ENCODE measurements at places on chromosomes 3 and 15.

GRCh38 chr3:27454914-27455313 is 29.3 kb downstream of the SLC4A7 start:
- DNase-seq = no peak

DNA sequence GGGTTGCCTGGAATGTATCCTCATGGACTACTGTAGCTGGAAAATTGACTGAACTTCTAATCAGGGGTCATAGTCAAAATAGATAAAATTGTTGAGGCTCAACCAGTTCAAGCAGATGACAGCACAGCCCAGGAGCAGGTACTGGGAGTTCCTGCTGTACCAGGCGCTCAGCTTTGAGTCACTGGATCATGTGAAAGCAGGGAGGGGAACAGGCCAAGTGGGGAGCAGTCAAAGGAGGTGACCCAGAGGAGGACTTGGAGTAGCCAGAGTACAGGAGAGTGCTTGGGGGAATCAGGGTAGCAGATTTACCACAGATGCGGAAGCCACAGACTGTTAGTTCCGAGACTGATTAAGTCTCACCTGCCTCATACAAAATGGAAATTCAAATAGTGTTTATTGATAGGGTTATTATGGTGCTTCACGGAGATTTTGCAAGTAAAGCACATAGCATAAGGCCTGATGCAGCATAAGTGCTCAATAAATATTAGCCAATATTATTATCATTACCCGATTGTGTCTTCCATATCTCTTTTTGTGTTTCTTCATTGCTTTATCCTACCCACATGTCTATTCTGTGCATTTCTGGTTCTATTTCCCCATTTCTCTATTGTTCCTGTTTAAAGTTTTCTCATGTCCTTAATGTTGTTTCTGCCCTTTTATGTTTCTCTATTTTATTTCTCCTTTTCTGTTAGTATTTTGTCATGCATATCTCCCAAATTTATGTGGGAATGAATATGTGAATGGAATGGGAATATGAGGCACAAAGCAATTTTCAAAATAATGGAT is 369.2 kb upstream of the MCTP2 start:
- DNase-seq = no peak

DNA sequence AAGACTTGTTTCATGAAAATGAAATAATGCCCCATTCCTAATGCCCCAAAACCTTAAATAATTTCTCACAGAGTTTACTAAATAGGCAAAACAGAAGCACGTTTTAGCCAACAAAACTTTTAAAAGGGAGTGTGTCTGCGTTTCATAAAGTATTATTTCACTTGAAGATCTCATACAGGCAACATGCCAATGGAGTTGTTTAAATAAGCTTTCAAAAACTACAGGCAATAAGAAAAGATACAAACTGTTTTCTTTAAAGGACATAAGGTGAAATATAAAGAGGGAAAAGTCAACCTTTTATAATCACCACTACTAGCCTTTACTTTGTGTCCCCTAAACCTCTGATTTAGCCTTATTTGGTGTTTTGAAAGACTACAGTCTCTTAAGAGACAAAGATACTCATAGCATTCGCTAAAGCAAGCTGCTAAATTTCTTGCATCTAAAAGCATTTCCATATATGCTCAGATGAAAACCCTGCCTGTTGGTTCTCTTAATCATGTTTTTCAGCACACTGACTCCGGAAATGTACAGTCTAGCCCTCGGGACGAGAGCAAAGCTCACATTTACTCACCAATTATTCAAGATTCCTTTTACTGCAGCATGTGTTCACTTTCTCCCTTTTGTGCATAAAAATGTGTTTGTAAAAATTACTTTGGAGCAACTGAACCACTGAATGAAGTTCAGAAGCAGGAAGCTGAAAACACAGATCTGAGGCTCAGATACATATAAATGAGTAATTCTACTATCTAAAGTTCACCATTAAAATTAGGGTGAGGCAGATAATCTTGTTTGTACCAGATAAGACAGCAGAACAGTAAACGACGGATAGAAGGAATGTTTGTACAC is 119.0 kb downstream of the GOLIM4 start:
- DNase-seq = no peak

GRCh38 chr15:75620841-75621391 is 4.6 kb downstream of the SNUPN start:
- no peak for DNase-seq

DNA sequence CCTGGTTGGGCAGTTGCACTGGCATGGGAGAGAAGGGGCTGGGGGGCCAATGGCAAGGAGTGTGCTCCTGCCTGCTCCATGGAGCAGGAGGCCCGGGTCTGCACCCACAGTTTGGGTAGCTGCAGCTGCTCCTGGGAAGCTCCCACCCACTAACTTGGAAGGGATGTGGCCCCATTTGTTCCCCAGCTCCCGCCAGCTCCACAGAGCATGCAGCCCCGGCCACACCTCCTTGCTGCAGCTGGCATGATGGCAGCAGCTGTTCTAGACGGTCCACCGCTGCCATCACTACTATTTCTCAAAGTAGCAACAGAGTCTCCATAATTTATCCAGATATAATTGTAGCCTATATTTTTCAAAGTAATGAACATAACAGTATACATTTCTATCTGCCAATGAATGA is 65.8 kb downstream of the PIK3CB start:
- DNase-seq = no peak

- DNase-seq = no peak
Measured at GRCh38 chr3:98812851-98813374, 49.8 kb downstream of the ST3GAL6 start.

DNA sequence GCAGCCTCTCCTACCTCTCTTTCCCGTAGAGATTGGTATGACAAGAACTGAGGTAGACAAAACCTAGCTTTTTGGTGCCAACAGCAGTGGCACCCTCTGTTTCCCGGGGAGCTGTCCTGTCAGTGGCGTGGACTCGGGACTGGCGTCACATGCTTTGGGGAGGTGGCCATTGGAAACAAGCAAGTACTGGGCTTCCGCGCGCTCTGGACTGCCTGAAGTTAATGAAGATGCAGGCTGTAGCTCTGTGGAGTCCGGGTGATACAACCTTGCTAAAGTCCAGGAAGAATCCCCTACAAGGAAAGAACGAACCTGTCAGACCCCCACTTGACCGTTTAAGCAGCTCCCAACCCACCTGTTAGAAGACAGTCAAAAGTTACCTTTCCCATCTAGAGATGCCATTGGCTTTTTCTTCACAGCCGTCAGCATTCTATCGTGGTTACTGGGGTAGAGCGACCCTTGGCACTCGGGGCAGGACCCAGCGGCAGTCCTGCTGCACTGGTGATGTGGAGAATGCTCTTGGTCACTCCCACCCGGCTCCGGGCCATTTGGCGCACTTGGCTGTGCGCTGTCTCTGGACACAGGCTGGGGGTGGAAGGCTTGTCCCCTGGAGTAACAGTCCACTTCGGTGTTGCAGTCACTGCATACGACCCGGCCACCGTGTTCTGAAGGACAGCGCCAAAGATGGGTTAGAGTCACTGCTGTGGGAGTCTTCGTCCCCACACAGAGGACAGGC is 120.5 kb downstream of the LRIG1 start:
- no peak for DNase-seq
